ENCODE measurements at places on chromosomes 12 and 14.
A peak's percentile ranks its signal among the peaks of the same experiment; 100 is the strongest.

- DNase-seq, result peak; percentile 78
These were observed 17.7 kb upstream of the CD27 start for GRCh38 chr12:6426882-6427671.

GRCh38 chr12:106044773-106045172 lies 94.0 kb downstream of the NUAK1 start:
- DNase-seq, result no peak

DNA sequence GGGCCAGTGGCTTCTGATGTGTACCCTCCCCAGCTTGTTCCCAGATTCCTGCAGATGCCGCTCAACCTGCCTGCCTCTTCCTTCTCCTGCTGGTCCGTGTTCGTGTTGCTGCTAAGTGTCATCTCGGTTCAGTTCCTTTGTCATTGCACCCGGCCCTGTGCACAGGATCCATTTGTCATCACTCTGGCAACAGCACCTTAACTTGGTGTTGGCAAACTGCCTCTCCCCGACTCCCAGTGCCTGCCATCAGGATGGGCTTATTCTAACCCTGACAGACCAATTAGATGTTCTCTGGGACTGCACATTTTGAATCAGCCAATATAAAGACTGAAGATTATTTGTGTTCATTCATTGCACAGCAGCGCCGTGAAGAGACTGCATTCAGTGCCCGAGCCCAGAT lies 73.3 kb downstream of the CCDC92 start:
- no peak for DNase-seq

DNA sequence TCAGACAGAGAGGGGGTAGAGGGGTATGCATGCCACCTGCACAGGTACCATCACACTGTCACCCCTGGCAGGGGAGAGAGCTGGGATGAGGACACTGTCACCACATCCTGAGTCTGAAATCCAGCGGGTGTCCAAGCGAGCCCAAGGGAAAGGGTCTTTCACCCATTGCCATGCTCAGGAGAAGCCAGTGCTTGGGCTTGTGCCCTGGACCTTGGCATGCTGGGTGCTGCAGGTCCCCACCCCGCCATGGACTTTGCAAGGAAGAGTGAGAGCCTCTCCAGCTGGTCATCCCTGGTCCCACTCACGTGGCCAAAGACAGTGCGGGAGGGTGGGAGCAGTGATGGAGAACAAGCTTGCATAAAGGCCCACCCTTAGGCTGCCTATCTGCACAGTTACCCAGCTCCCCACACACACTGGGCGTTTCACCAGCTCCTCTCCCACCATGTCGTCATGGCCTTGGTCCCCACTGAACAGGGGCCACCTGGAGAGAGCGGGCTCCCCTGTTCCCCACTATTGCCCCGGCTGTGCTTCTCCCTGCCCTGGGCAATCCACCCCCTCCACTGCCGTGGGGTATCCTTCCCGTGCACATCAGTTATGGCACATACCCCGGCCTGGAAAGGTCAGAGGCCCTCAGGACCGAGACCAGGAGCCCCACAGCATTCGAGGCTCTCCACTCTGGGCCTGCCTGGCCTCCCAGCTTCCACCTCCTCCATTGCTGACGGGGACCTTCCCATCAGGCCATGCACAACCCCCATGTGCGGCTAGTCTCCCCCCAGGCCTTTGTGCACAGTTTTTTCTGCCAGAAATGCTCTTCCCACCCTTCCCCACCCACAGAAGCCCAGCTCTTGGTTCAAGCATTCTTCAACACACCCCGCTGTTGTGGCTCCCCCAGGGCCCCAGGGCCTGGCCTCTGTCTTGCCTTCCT lies 58.6 kb upstream of the BCL11B start:
- no peak for DNase-seq

GRCh38 chr14:34496679-34497513 lies 34.9 kb upstream of the SPTSSA start:
- DNase-seq, result no peak

DNA sequence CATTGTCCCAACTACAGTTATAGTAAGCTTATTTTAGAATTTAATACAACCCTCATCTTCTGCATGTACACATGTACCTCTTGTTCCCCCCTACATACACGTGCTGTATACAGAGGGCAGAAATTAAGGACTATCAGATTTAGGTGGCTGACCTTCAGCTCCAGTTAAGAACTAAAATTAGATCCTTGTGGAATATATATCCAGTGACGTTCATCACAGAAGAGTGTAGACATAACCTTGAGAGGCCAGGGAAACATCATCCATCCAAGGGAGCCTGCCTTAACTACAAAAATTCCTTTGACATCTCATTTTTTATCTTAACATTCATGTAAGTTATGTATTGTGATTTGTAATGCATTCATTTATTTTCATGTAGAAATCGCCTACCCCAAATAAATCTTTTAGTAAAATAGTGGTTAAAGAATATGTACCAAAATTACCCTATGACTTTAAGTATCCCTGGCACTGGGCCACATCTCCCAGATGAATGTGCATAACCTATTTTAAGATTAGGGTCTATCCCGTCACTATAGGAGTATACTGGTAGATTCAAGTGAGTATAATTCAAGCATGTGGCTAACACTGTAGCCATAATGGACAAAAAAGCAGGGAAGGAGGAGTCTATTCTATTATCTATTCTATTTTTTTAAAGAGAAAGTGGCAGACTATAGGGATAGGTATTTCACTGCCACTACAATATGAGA lies 27.5 kb downstream of the RIC8B start:
- no peak for DNase-seq

DNA sequence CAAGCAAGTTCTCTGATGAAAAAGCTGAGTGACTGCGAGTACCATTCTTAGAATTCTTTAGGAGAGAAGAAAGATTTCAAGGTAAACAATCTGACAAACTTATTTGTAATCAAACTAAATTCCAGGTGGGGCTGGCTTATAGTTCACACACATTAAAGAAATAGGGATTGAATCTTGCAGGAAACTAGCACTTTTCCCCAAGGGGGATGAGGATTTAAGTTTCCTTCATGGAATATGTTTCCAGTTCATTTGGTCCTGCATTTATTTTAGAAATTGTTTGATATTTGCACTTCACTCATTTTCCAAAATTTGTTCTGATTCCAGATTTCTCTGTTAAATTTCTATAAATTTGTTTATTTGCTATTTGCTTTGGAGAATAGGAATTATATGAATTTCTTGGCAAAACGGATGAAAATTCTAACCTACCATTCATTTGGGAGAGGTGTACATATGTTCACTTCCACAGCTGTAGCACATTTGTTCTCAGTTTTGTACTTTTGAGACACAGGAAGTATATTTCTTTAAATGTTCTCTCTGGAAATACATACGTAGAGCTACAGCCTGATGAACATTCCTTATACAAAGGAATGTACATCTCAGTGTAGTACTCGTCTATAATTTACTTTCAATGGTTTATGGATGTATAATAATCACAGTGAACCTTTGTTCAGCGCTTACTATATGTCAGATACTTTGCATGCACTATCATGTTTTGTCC lies 145.5 kb downstream of the AKAP6 start:
- DNase-seq, result no peak

- no peak for DNase-seq
These were observed 198.2 kb downstream of the BTG1 start for GRCh38 chr12:91947459-91947858.

DNA sequence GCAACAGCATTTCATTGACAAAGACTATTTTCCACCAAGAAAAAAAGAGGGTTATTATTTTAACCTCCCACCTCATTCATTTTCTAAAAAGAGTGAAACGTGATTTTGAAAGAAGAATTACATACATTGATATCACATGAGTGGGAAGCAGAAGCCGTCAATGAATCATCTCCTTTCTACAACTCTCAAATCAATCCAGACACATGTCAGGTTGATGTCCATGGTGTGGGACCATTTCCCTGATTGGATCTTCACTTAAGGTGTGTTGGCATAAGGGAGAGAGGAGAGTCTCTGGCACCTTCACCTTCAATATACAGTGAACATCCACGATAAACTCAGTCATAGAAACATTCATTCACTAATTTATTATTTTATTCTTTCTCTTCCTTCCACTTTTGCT lies 1095.1 kb downstream of the BCL11B start:
- DNase-seq, result no peak

DNA sequence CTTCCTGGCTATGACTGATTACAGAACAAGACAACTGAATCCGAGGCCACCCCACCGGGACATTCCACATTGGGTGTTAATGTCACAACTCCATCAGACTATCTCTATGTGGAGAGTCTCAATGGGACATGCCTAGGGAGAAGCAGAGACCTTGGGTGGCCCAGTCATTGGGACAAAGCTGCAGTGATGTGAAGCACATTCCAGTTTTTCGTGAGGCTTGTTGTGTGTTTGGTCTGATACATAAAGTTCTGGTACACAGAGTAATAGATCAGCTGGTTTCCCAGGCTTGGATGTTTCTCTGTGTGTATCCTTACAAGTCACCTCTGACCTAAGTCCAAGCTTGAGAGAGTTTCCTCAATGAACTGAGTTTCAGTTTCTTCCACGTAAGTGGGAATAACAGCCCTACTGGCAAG lies 42.3 kb downstream of the CPM start:
- no peak for DNase-seq

GRCh38 chr14:50999726-51000125 lies 55.4 kb upstream of the PYGL start:
- DNase-seq, result no peak

DNA sequence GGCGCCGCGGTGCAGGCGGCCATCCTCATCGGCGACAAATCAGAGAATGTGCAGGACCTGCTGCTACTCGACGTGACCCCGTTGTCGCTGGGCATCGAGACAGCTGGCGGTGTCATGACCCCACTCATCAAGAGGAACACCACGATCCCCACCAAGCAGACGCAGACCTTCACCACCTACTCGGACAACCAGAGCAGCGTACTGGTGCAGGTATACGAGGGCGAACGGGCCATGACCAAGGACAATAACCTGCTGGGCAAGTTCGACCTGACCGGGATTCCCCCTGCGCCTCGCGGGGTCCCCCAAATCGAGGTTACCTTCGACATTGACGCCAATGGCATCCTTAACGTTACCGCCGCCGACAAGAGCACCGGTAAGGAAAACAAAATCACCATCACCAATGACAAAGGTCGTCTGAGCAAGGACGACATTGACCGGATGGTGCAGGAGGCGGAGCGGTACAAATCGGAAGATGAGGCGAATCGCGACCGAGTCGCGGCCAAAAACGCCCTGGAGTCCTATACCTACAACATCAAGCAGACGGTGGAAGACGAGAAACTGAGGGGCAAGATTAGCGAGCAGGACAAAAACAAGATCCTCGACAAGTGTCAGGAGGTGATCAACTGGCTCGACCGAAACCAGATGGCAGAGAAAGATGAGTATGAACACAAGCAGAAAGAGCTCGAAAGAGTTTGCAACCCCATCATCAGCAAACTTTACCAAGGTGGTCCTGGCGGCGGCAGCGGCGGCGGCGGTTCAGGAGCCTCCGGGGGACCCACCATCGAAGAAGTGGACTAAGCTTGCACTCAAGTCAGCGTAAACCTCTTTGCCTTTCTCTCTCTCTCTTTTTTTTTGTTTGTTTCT lies 1.7 kb downstream of the HSPA2 start:
- no peak for DNase-seq

DNA sequence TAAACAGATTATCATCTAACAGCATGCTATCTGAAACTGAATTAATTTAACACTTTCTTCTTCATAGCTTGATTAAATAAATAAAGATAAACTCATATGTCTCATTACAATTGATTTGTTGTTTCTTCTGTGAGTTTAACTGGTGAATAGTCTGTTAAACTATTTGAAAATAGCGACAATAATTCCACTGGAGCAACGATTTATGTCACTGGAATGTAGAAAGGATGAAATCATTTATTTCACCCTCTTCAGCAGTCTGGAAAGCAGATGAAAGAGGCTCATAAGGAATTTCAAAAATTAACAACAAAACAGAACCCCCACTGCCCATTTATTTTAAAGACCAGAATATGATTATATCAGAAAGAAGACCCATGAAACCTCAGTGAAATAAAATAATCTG lies 1165.1 kb upstream of the USP15 start:
- DNase-seq, result no peak

- no peak for DNase-seq
These were observed 511.9 kb downstream of the TMEM121 start for GRCh38 chr14:106038263-106038662.

- DNase-seq, result no peak
These were observed 375.3 kb downstream of the C12orf75 start for GRCh38 chr12:105705765-105706164.

DNA sequence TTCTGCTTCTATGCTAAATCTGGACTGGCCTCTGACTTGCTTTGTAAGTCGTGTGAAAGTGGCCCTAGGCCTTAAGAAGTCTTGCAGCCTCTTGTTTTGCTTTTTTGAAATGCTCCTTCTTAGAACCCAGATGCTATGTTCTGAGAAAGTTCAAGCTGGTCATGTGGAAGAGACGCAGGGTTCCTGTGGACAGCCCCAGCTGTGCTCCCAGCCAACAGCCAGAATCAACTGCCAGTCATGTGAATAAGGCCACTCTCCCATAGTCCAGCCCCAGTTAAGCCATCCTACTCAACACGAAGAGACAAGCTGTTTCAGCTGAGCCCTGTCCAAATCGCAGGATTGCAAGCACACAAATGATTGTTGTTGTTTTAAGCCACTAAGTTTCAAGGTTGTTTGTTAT lies 37.3 kb upstream of the TBPL2 start:
- no peak for DNase-seq

DNA sequence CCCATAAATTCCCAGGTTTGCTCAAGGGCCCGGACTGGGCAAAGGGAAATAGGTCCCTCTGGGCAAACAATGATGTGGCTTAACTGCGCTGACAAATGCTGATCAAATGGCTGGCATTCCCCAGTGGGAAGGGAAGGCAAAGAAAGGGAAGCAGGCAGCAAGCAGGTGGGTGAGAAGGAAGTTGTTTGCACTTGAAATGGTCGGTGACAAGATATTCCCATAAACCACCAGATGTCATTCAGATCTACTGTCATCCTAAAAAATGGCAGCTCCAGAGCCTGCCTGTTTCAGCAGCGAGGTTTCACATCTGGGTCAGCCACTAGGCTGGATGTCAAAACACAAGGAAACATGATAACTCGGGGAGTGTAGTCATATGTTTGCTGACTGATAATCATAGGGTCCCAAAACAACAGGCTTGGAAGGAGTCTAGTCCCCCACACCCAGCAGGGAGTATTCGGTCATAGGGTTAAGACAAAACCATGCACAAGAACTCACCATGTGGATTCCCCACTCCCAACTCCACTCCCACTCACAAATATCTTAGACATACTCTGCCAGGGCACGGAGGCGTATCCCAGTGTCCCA lies 37.9 kb upstream of the MDM1 start:
- no peak for DNase-seq

- no peak for DNase-seq
These were observed 1.1 kb upstream of the NFATC4 start for GRCh38 chr14:24366721-24367513.

DNA sequence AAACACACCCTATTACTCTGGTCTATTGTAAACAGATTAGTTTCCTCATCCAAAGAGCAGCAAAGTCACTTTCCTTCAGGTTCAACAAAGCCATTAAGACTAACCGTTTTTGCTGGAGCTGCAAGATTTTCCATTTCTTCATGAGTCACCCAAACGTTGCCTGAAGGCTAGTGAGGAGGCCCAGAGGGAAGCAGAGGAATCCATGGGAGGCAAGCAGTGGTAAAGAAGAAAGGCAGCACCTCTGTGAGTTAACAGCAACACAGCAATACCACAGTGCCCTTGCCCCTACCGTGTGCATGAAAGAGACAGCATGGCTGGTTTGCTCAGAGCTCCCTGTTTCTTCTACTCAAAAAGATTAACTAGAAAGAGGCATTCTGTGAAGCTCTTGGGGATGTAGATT lies 206.3 kb downstream of the ACSS3 start:
- DNase-seq, result no peak

- DNase-seq, result no peak
These were observed 124.8 kb downstream of the TMTC3 start for GRCh38 chr12:88266806-88267360.

GRCh38 chr14:102200690-102201352 lies 61.1 kb downstream of the WDR20 start:
- no peak for DNase-seq
